ENCODE measurements at places on chromosomes 5 and 9.
A peak's percentile ranks its signal among the peaks of the same experiment; 100 is the strongest.

- no peak overlapping the region for H3K27ac ChIP-seq
- no peaks in the 10 kb centered on the region for H3K4me1 ChIP-seq
- DNase-seq = no peak
- H3K4me3 ChIP-seq = no peak overlapping the region
- H3K27me3 ChIP-seq = no peaks in the 10 kb centered on the region
- no peaks in the 10 kb centered on the region for H3K36me3 ChIP-seq
These were observed 233.5 kb upstream of the WWC1 start for GRCh38 chr5:168057905-168058304.

DNA sequence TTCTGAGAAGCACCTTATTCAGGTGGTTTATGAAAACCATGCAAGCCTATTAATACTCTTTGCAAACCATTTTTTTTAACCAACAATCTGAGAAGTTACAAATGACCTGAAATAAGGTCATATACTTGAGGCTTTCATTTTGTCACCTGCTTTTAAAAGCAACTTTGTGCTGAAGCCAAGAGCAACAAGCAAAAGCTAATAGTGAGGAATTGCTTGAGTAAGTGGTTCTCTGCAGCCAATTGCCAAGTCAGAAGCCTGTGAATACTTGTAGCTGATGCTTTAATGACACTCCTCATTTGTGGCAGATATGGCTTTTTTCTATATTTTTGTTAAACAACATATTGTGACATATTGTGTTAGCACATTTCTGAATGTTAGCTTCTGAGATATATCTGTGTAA lies 126.7 kb upstream of the ZNF608 start:
- H3K27me3 ChIP-seq = no peaks in the 10 kb centered on the region
- no peak for DNase-seq
- H3K4me3 ChIP-seq = no peak overlapping the region
- no peaks in the 10 kb centered on the region for H3K4me1 ChIP-seq
- H3K36me3 ChIP-seq = no peaks in the 10 kb centered on the region
- H3K27ac ChIP-seq = no peak overlapping the region

- H3K27ac ChIP-seq = no peak overlapping the region
- H3K4me3 ChIP-seq = no peak overlapping the region
- H3K27me3 ChIP-seq = no peaks in the 10 kb centered on the region
- DNase-seq = no peak
- peaks cover 48% of the 10 kb centered on the region for H3K36me3 ChIP-seq
- peaks cover 3% of the 10 kb centered on the region for H3K4me1 ChIP-seq
These were observed 36.1 kb downstream of the CAAP1 start for GRCh38 chr9:26856413-26857032.

- no peak overlapping the region for H3K27ac ChIP-seq
- H3K27me3 ChIP-seq = peaks cover 31% of the 10 kb centered on the region
- H3K4me1 ChIP-seq = no peaks in the 10 kb centered on the region
These were observed 83.3 kb upstream of the CXCL14 start for GRCh38 chr5:135662061-135662481.

- H3K4me1 ChIP-seq = peaks cover 1% of the 10 kb centered on the region
- H3K36me3 ChIP-seq = no peaks in the 10 kb centered on the region
- no peak overlapping the region for H3K4me3 ChIP-seq
- H3K27ac ChIP-seq = no peak overlapping the region
These were observed 128.7 kb upstream of the APC start for GRCh38 chr5:112608975-112609374.

DNA sequence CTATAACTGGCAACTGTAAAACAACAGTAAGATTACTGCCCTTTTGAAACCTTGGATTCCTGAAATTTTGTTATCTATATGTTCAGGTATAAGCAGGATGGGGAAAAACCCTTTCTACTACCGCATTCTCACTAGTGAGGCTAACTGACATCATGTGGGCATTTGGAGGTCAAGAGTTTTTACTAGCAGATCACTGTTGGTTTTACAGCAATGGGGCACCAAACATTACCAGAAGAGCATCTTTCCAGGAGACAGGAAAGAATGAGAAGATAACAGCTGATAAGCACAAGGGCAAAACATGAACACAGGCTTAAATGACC lies 20.9 kb upstream of the TTC33 start:
- DNase-seq = no peak
- H3K36me3 ChIP-seq = peaks cover 3% of the 10 kb centered on the region
- H3K27ac ChIP-seq = no peak overlapping the region
- no peaks in the 10 kb centered on the region for H3K27me3 ChIP-seq
- H3K4me3 ChIP-seq = no peak overlapping the region
- peaks cover 14% of the 10 kb centered on the region for H3K4me1 ChIP-seq

DNA sequence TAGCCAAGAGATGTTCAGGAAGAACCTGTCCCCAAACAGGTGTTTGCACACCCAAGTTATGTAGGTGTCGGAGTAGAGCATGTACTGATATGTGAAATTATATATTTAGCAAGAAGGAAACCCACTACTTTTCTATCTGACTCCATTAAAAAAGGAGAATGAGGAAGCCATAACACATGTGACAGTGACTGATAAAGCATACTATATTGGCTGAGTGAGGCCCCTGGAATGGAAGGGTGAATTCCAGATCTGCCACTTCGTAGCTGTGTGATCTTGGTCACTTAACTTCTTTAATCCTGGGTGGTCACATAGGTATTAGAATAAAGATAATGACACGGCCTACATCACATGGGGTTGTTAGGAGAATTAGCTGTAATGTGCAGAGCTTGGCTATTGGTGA lies 116.0 kb upstream of the MAN2A1 start:
- H3K4me3 ChIP-seq = no peak overlapping the region
- H3K27ac ChIP-seq = no peak overlapping the region
- no peaks in the 10 kb centered on the region for H3K27me3 ChIP-seq
- no peak for DNase-seq
- no peaks in the 10 kb centered on the region for H3K36me3 ChIP-seq

- H3K27me3 ChIP-seq = peaks cover 33% of the 10 kb centered on the region
- no peaks in the 10 kb centered on the region for H3K36me3 ChIP-seq
- H3K27ac ChIP-seq = no peak overlapping the region
- peak; percentile 77 for DNase-seq
- no peak overlapping the region for H3K4me3 ChIP-seq
- peaks cover 4% of the 10 kb centered on the region for H3K4me1 ChIP-seq
These were observed 30.7 kb downstream of the TRIP13 start for GRCh38 chr5:923281-923873.

DNA sequence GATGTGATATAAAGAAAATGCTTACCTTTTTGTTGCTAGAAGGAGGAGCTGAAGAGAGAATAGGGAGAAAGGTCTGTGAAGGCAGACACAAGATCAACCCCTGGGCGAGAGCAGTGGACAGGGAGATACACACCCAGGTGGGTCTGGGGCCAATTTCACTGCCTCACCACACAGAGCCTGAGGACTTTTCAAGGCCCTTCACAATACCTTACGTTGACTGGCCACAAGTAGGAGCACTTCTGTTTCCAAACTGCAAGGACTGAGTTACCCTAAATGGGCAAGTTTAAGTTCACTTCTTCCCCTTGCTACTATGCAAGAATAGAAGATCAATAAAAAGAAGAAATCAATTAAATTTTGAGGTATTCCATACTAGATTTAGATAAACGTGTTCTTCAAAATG lies 174.5 kb upstream of the SLC12A2 start:
- H3K27me3 ChIP-seq = no peaks in the 10 kb centered on the region
- H3K4me3 ChIP-seq = no peak overlapping the region
- DNase-seq = no peak
- H3K4me1 ChIP-seq = no peaks in the 10 kb centered on the region
- peaks cover 2% of the 10 kb centered on the region for H3K36me3 ChIP-seq

GRCh38 chr5:10320793-10321192 lies 13.1 kb upstream of the CMBL start:
- DNase-seq = no peak
- H3K36me3 ChIP-seq = no peaks in the 10 kb centered on the region
- H3K27ac ChIP-seq = no peak overlapping the region

GRCh38 chr5:177537389-177538361 lies 16.7 kb downstream of the FAM193B start:
- H3K4me3 ChIP-seq = no peak overlapping the region
- no peak overlapping the region for H3K27ac ChIP-seq
- no peaks in the 10 kb centered on the region for H3K27me3 ChIP-seq
- DNase-seq = no peak
- H3K4me1 ChIP-seq = no peaks in the 10 kb centered on the region

- H3K36me3 ChIP-seq = peaks cover 2% of the 10 kb centered on the region
- no peak overlapping the region for H3K27ac ChIP-seq
- H3K4me3 ChIP-seq = no peak overlapping the region
- H3K4me1 ChIP-seq = no peaks in the 10 kb centered on the region
- H3K27me3 ChIP-seq = no peaks in the 10 kb centered on the region
These were observed 44.2 kb downstream of the GSN start for GRCh38 chr9:121312169-121312568.

DNA sequence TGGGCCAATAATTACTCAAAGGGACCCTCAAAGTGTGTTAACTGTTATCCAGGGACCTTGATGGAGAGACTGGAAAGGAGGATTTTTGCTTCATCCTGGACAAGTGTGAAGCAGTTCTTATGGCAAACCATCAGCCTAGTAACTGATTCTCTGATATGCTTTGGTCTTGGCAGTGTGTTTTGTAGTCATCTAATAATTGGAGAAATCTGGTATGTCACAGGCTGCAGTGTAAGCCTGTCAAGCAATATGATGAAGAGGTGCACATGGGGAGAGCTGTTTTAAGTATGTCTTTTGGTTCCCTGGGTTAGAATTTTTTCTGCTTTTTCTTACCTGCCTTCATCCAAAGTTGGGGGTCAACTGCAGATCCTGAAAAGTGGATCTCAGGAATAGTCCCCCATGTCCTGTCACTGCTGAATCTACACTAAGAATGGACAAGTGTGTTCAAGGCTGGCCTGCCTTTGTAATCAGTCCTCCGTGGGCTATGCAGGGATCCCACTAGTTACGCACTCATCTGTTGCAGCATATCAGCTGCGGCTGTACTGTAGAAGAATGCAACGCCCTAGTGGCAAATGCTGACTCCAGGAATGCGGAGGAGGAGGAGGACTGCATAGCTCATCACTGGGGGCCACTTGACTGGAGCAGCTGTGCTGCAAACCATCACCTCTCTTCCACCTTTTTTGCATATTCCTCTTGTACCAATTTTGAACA lies 1.9 kb downstream of the SPTAN1 start:
- no peaks in the 10 kb centered on the region for H3K36me3 ChIP-seq
- H3K4me1 ChIP-seq = peaks cover 51% of the 10 kb centered on the region
- no peak overlapping the region for H3K4me3 ChIP-seq
- H3K27me3 ChIP-seq = no peaks in the 10 kb centered on the region
- H3K27ac ChIP-seq = no peak overlapping the region
- no peak for DNase-seq

GRCh38 chr5:95899829-95900228 lies 61.8 kb downstream of the ELL2 start:
- no peaks in the 10 kb centered on the region for H3K4me1 ChIP-seq
- DNase-seq = no peak
- H3K27ac ChIP-seq = no peak overlapping the region
- peaks cover 39% of the 10 kb centered on the region for H3K36me3 ChIP-seq
- no peak overlapping the region for H3K4me3 ChIP-seq
- no peaks in the 10 kb centered on the region for H3K27me3 ChIP-seq

All from naive thymus-derived CD8-positive, alpha-beta T cell (primary cell).